ENCODE measurements at places on chromosomes 7 and 10. TPM values are rescaled to one million over a fixed set of nuclear protein-coding genes. Genes with fewer than 3 reads are reported as not detected.
A peak's percentile ranks its signal among the peaks of the same experiment; 100 is the strongest.

- no peak for DNase-seq
Observed at GRCh38 chr10:7493996-7494395, 83.2 kb upstream of the SFMBT2 start.

GRCh38 chr10:79910344-79910743, 38.6 kb downstream of the SFTPD start:
- no peak for DNase-seq

The RNF148 gene
- not detected for polyA plus RNA-seq

The PAPSS2 gene
- polyA plus RNA-seq: 1.7 TPM

The GSTO2 gene
- 55.4 TPM for polyA plus RNA-seq

GRCh38 chr7:24692592-24692991, 64.7 kb downstream of the GSDME start:
- DNase-seq: no peak

DNA sequence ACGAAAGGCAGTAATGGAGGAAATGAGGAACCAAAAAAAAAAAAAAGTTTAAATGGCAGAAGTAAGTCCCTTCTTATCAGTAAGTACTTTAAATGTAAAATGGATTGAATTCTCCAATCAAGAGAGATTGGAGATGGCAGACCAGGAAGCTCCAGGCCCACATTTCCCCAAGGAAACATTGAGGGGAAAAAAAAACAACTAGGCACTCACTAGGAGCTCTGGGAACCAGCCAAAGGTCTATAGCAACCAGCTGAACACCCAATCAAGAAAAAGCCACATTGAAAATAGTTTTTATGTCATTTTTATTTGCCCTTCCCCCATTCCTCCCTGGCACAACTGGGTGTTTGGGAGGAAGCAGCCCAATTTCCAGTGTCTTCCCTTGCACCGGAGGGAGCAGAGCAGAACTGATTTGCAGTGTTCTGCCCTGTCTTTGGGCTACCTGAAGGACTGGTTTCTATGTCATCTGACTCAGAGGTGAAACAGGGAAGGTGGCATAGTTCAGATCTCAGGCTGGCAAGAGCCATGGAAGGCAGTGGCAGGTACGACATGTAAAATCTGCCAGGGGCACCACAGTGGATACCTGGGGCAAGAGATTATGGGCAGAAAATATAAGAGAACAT, 121.9 kb downstream of the SMURF1 start:
- DNase-seq: no peak

GRCh38 chr10:59872892-59873463, 33.4 kb downstream of the CCDC6 start:
- peak; percentile 94 for DNase-seq

The TWIST1 gene
- polyA plus RNA-seq: 0.06 TPM

DNA sequence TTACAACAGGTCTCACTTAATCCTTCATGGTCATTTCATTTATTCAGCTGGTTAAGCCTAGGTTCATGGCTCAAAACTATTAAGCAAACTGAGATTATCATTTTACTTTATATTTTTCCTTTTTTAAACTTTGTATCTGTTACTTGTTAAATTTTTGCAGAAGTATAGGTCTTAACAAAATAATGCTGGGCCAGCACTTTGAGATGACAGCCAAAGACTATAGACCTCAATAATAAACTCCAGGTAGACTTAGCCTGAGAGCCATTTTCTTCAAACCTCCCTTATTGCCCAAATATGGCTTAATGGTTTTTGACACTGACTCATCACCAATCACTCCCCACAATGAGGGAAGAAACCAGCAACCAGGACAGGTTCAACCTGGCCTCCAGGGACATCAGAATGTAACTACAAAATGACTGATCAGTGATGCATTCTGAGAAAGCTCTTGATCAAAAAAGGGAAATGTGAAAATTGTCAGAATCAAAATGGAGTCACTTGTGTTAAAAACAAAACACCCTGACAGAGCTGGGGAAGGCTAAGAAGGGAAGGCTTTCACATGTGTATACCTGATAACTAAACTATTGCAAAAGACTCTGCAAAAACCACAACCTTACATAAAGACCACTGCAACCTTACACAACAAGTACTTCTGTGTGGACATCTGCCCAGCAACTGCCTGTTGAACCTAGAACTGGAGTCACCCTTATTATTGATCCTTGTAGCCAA, 2.1 kb upstream of the CCDC126 start:
- peak; percentile 61 for DNase-seq

- DNase-seq: no peak
Observed at GRCh38 chr10:46001187-46001756, 29.0 kb downstream of the TIMM23 start.

GRCh38 chr7:80413383-80413945, 98.4 kb downstream of the GNAT3 start:
- DNase-seq: no peak
